AG08395 (cell line): ENCODE measurements at places on chromosomes 6 and 20.

- no peak for DNase-seq
Observed at GRCh38 chr6:160882006-160882405, 109.6 kb upstream of the MAP3K4 start.

DNA sequence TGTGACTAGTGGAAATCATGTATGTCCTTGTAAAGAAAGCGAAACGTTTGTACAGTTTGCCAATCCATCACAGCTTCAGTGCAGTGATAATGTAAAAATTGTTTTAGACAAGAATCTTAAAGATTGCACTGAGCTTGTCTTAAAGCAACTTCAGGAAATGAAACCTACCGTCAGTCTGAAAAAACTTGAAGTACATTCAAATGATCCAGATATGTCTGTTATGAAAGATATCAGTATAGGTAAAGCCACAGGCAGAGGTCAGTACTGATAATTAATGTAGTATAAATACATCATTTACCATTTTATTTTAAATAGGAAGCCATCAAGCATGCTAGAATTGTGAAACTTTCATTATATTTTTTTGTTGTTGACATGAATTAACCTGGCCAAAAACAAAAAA lies 60.9 kb upstream of the SMIM8 start:
- no peak for DNase-seq

- DNase-seq, result peak; percentile 6
Observed at GRCh38 chr6:145627451-145627850, 107.9 kb downstream of the EPM2A start.

- DNase-seq, result no peak
Observed at GRCh38 chr6:141033101-141033500, 1099.6 kb upstream of the GJE1 start.

- DNase-seq, result peak; percentile 70
Observed at GRCh38 chr6:5752391-5752680, 254.4 kb downstream of the NRN1 start.

GRCh38 chr6:55499591-55499990 lies 79.4 kb downstream of the HMGCLL1 start:
- no peak for DNase-seq

GRCh38 chr20:38256021-38256420 lies 4.5 kb downstream of the KIAA1755 start:
- DNase-seq, result no peak

GRCh38 chr6:153944201-153944600 lies 94.8 kb upstream of the OPRM1 start:
- DNase-seq, result no peak

DNA sequence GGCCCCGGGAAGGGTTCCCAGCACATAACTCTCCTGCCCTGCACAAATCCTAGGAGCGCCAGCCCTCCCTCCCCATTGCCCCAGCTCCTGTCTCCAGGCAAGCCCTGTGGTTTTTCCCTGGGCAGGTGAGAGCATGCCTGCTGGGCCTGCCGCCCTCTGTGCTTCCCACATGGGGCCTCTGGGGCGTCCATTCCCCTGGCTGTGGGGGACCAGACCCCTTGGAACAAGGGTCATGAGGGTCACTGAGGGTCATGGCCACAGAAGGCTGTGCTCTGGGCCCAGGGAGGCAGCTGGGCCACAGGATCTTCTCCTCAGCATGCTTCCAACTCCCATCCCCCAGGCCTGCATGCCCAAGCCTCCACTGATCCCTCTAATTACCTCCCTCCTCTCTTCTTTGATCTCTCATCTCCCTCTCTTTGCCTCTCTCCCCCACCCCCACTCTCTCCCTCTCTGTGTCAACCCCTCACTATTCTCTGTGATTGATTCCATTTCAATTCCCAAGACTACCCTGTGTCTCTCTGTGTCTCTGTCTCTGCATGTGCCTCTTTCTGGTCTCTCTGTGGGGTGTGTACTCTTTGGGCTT lies 6.1 kb downstream of the MDFI start:
- no peak for DNase-seq

GRCh38 chr6:145138469-145139139 lies 596.7 kb downstream of the EPM2A start:
- DNase-seq, result no peak

GRCh38 chr20:64056889-64057627 lies 5.9 kb upstream of the TCEA2 start:
- DNase-seq, result no peak

DNA sequence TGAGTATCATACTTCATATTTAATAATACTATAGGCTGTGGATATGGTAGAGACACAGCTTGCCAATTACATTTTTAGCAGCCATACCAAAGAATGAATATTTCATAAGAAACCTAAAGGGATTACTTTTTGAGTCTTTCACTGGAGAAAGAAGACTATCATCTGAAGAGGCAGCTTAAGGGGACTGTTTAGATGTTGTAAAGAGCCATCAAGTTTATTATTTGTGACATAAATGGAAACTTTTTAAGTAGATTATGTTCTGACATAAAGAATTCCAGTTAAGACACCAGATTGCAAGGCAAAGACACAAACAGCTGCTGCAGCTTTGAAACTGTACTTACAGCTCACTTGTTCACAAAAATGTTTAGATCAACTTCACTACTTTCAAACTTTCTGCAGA lies 429.4 kb downstream of the TFAP2A start:
- no peak for DNase-seq

GRCh38 chr6:170038251-170038650 lies 252.6 kb downstream of the DLL1 start:
- no peak for DNase-seq

DNA sequence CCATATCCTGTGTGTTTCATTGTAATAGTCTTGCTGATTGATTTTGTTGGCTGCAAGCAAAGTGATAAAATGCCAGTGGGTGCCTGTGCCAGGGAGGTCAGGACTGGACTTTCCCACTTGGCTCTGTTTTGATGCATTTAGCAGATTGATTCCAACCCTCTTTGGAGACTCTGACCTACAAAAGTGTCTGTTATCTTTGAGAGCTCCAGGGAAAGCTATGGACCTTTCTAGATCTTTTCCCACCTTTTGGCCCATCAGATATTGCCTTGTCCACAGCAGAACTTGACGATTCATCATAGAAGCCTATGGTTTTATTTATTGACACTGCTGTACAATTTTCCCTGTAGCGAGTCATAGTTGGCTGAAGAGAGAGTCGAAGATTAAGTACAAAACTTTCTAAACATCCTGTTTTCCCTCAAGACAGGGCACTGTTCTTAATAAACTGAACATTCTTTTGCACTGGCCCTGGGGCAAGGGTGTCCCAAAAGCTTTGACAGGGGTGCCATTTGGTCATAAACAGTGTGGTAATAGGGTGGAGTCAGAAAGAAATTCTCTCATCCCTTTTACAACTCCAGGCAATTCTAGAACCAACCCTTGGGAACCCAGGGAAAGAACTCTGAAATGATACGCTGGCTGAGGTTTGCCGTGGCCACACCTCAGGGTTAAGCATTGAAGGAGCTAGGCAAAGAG lies 53.7 kb downstream of the E2F3 start:
- DNase-seq, result peak; percentile 27

GRCh38 chr20:22576733-22577514 lies 7.4 kb downstream of the FOXA2 start:
- DNase-seq, result no peak

DNA sequence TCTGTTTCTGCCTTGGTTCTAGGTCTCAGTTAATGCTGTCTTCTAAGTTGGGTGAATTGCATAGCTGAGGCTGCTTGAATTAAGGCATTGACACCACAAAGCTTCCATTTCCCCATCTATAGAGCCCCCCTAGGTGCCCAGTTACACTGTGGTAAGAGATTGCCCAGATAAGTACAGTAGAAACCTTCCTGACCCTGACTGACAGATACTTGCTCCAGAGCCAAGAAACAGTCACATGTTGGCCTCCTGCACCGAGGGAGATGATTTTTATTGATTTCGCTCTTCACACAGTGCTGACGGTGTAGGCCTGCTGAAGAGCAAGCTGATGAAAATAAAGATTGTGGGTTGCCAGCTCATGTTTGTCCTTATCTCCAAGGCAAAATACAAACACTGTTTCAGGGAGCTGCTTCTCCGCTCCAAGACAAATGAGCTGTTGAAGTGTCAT lies 67.9 kb downstream of the TRMT11 start:
- no peak for DNase-seq

GRCh38 chr6:110367825-110368224 lies 9.7 kb upstream of the METTL24 start:
- DNase-seq, result no peak

DNA sequence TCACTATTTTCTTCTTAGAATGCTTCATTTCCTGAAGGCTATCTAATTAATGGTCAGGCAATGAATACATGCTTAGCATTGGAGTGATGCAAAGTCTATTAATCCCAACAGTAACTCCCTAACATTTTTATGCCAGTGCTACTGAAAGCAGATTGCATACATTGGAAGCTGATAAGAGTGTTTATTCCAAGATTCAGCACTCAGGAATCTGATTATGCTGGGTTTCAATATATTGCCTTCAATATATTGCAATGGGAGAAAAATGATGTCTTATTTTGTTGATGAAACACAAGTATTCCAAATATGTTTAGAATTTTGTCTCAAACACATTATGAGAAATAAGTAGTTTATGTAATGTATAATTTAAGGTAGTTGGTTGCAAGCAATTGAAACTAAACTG lies 26.7 kb upstream of the TRDN start:
- DNase-seq, result no peak

DNA sequence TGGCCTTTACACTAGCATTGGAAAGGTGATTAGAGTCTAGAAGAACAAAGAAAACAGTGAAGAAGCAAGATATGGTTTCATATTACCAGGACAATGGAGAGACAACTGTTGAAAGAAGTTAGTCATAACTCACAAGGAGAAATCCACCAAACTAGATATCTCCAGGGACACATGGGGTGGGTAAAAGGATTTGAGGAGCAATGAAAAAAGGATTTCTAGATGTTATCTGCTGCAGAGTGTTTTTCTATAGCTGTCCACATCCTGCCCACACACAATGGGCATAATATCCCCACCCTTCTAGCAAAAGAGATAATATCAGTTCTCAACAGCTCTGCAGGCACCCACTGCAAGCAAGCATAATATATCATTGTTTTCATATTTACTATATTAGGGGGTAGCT lies 303.1 kb downstream of the HAO1 start:
- DNase-seq, result no peak

DNA sequence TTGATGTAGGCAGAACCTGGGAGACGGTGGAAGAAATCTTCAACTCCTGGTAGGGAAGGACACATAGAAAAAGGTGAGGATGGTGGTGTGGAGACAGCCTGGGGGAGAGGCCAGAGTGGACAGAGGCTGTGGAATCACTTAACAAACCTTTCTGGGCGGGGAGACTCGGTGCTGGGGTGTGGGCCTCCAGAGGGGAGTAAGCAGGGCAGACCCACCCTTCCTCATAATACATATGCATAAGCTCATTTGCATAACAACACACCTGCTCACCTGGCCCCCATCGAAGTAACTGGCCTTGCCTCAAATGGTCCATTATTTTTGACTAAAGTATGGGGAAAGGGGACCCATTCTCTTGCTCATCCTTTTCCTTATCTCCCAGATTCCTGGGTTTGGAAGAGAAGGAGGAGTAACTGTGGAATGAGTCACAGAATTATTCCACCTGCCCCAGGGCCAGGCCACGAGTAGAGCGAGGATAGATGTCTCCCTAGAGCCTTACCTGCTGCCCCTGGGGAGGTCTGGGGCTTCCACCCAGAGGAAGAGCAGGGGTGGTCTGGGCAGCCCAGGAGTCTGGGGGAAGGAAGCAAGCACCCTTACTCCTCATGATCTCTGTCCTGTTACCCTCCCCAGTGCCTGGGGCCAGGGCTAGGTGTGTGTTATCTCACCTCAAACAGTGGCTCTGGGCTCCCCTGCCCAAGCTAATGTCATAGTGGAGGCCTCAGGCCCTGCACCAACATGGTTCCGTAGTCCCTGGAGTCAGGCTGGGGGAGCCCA lies 10.7 kb upstream of the VEGFA start:
- no peak for DNase-seq

- DNase-seq, result no peak
Observed at GRCh38 chr6:114080891-114081510, 110.1 kb upstream of the HDAC2 start.
